ENCODE measurements at places on chromosomes 6 and 20. TPM values are rescaled to one million over a fixed set of nuclear protein-coding genes. Genes with fewer than 3 reads are reported as not detected.

The NKAIN4 gene
- 3.3 TPM for total RNA-seq

The RBBP8NL gene
- total RNA-seq = 0.10 TPM

DNA sequence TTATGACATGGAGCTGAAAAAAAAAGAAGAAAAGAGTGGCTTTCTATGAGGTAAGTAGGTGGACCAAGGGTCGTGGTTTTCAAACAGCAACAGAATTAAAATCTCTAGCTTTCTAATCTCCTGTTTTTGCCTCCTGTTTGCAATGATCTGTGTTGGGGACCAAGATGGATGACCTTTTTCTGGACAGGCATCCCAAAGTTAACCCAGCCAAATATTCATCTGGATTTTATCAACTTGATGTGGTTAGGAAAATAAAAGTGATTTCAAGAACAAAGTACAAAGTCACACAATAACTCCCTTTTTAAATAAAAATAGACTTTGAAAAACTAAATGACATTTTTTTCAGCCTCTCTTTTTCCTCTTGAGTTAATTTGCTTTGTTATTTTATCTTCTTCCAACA lies 282.1 kb upstream of the PRDM1 start:
- H3K27me3 ChIP-seq = no peaks in the 10 kb centered on the region
- H3K4me3 ChIP-seq = no peak overlapping the region
- DNase-seq = no peak
- H3K36me3 ChIP-seq = no peaks in the 10 kb centered on the region

DNA sequence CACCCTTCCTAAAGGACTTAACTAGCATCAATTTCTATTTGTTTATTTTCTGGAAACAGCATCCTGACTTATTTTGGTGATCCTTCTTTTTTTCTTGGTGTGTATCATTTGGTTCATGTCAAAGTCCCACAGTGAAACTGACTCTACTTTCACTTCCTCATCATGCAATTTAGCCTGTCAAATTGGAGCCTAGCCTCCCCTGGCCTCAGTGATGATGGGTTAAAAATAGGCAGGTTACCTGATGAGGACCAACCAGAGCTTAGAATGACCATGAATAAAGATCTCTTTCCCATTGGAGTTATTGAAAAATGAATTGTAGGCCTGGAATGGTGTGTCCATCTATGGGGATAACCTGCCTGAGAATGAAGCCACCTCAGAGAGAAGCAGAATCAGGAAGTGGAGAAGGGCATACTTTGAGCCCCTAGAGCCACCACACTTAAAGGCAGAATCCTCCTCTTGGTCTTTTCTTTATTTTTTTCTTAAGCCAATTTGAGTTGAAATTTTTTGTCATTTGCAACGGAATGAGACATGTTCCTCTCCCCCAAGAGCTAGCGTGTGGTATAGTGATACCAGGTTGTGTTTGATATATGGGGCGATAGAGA lies 105.6 kb downstream of the BTBD3 start:
- H3K4me3 ChIP-seq = no peak overlapping the region
- H3K36me3 ChIP-seq = no peaks in the 10 kb centered on the region
- H3K4me1 ChIP-seq = peaks cover 4% of the 10 kb centered on the region

Data from endothelial cell (in vitro differentiated cells).